T-cell (primary cell): ENCODE measurements at places on chromosomes 5 and 9.
A peak's percentile ranks its signal among the peaks of the same experiment; 100 is the strongest.

DNA sequence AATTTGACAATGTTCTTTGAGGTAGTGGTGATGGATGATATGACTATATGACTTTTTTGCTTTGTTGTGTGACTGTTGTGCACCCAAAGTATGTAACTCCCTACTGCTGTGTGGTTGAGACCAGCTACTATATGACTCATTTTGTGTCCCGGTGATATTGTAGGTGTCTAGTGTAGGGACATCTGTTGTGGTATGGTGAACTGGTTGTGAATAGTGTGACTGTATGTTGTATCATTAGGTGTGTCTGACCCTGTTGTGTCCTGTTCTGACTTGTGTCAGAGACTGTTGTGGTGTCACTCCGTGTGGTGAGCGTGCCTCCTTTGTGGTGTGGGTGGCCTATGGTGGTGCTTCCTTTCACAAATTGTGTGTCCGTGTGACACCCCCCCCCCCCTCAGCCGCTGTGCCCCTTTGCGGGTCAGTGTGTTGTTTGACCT is 11.2 kb upstream of the CXXC5 start:
- DNase-seq, result no peak

GRCh38 chr5:61137835-61138234 is 24.4 kb downstream of the SMIM15 start:
- no peak for DNase-seq

- no peak for DNase-seq
Observed at GRCh38 chr9:137491735-137492432, 32.8 kb upstream of the NSMF start.

- no peak for DNase-seq
Observed at GRCh38 chr9:36738318-36738976, 165.8 kb downstream of the MELK start.

- peak; percentile 58 for DNase-seq
Observed at GRCh38 chr9:7976167-7976755, 176.7 kb upstream of the DMAC1 start.

- DNase-seq, result no peak
Observed at GRCh38 chr5:142540922-142541422, 144.9 kb downstream of the FGF1 start.

DNA sequence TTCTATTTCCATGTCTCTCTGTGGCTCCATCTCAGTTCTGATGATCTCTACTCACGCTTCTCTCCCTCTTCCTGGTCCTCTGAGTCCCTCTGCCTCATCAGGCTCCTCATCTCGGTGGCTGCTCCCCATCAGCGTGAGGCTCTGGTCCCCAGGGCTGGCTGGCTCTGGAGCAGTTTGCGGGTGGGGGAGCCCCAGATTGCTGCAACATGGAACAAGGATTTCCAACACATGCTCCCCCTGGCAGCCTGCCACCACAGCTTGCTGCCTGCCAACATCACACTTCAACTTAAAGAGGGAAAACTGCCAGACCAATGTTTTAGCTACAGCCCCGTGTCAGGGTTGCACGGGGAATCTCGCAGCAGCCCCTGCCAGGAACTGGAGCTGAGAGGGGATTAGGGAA is 77.2 kb upstream of the NEK6 start:
- DNase-seq, result no peak

GRCh38 chr9:126424511-126424910 is 97.9 kb downstream of the MVB12B start:
- DNase-seq, result no peak

DNA sequence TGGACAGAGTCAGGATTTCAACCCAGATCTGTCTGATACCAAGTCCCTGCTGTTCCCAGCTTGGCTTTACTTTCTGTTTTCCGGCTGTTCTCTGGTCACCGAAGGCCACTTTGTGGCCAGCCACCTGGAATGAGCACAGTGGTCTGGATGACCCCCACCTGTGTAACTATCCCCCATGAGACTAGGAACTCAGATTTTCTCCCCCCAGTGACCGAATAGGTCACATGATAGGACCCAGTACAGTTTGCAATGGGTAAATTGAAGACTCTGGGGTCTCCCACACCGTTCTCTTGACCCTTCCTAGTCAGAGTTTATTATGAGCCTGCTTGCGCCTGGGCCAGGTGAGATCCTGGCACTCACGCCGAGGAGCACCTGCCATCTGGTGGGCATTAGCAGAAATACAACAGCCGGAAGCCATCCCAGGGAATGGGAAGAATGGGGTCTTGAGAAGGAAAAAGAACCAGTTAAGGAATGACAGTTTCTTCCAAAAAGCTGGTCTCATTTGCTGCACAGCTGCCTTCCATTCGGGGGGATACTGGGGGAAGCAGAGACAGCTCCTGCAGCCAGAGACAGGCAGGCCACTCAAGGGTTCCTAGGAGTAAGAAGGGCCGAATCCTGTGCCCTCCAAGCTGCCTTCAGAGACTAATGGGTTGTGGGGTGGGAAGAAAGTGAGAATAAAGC is 7.1 kb downstream of the PHYHD1 start:
- DNase-seq, result no peak

GRCh38 chr5:151719228-151720000 is 32.7 kb upstream of the SPARC start:
- no peak for DNase-seq

- no peak for DNase-seq
Observed at GRCh38 chr5:141876628-141877355, 1.4 kb downstream of the PCDH1 start.

DNA sequence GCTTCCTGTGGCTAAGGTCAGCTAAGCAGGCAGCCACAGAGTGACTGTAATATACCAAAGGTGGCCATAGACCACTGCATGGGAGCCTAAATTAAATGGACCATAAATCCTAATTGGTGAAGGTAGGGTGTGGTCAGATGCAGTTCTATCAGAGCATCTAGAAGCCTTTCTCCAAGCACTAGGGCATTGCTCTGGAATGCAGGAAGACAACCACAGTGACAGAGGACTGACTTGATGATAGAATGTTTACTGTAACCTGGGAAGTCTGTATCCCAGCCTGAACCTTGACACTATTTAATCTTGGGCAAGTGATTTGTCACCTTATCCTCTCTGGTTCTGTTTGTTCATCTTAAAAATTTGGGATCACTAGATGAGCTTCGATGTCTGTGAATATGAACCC is 2.3 kb downstream of the FBXO38 start:
- DNase-seq, result no peak

DNA sequence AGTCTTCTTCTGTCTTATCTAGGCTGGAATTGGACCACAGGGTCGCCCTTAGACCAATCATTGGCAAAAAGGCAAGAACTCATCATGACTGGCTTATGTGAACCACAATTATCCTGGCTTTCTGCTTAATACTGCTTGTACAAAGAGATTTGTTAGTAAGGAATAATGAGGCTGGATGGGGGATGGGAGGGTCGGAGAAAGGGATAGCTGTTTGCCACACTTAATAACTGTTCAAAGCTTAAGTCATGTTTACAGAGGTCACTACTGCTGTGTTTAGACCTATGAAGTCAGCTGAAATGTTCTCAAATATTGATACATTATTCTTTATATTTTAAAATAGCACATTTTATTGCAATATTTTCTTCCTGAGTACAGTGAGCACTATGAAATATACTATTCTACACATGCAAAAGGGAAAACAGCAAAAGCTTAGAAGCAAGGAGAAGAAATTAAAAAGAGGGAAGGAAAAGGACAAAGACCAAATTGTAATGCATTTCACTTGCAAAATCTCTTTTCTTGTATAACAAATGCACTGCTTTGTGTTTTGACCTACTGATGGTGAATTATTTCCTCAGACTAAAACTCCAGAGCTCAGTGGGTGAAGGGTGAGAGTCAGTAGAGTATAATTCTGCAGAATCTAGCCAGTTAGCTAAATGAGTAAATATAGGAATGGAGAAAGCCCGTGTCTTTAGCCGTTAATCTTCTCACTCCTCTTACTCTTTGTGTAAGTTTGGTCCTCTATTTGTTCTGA is 404.9 kb upstream of the ZNF608 start:
- DNase-seq, result no peak

DNA sequence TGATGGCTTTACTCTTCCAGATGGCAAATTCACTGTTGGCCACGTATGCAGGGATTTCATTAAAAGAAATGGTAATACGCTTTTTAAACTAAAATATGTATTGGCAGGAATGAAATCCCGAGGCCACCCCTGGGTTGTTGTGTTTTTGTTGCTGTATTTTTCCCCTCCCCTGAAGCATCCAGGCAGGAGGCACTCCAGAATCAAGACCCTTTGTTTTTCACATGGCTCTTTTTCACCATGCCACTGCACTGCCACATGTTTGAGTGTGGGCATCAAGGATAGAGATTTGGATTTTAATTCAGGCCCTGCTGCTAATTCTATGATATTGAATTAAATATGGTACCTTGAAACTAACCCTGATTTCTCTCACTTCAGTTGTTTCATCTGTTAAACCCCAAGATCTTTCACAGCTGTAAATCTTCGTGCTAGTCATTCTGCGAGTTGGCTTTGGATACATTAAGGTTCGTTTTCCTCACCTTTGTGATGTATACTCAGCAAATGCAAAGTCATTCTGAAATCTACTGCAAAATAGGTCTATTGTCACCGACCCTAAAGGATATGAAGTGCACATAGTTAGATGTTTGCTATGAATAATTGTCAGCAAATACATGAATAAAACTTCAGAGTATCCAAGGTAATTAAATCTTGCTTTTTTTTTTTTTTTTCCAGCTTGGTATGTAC is 533.4 kb downstream of the PTPRD start:
- DNase-seq, result no peak

GRCh38 chr5:15640116-15640515 is 140.1 kb downstream of the FBXL7 start:
- DNase-seq, result no peak

DNA sequence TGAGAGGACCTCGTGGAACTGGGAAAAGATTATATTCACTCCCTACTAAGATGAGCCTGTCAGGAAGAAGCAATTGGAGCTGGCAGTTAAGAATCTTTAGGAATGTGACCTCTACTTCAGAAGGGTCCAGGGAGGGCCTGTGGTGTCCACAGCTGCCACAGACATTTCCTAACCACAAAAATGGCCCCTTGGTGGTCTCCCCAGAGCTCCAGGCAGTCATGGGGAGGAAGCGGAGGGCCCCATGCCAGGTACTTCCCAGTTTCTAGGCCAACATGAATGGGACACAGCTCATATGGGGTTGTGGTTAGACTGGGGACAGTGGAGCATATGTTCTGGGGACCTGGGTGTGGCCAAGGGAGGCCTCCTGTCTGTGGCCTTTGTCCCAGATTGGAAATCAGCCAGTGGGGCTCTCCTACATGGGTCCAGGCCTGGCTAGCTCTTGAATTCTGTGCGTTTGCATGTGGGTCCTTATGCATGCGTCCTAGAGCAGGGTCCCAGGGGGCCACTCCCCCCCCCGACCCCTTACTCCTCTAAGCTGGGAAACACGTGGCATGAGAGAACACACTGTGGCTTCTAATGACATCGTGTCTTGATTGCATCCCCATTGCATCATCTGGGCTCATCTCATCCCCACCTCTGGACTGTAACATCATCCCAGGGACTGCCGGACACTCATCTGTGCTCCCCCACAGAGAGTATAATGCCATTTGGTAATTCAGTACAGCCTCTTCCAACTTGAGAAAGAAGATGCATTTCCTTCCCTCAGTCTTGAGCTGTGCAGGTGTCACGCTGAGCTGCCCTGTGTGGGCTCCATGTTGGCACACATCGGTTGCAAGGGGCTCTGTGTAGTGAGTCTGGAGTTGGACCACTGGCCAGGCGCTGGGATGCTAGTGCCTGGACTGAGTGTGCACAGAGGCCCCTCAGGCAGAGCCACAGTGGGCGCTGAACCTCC is 31.3 kb downstream of the IRF1 start:
- no peak for DNase-seq

DNA sequence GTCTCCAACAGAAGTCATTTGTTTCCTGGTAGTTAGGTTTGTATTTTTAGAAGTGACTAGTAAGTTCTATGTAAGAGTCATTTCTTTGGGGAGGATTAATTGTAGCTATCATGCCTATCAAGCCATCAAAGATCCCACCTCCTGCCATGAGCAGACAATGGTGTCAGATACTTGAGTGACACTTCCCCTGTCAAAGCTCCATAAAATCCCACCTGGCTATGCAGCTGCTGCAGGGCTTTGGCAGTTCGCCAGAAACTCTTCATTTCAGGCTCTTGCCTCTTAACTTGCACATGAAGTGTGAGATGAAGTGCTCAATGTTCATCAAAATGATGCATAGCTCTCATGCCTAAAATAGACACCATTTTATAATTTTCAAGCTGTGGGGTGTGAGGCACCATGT is 312.1 kb downstream of the CDH12 start:
- DNase-seq, result no peak

GRCh38 chr5:38925154-38925925 is 79.5 kb downstream of the OSMR start:
- no peak for DNase-seq

- no peak for DNase-seq
Observed at GRCh38 chr9:694092-694402, 147.4 kb upstream of the DMRT1 start.

DNA sequence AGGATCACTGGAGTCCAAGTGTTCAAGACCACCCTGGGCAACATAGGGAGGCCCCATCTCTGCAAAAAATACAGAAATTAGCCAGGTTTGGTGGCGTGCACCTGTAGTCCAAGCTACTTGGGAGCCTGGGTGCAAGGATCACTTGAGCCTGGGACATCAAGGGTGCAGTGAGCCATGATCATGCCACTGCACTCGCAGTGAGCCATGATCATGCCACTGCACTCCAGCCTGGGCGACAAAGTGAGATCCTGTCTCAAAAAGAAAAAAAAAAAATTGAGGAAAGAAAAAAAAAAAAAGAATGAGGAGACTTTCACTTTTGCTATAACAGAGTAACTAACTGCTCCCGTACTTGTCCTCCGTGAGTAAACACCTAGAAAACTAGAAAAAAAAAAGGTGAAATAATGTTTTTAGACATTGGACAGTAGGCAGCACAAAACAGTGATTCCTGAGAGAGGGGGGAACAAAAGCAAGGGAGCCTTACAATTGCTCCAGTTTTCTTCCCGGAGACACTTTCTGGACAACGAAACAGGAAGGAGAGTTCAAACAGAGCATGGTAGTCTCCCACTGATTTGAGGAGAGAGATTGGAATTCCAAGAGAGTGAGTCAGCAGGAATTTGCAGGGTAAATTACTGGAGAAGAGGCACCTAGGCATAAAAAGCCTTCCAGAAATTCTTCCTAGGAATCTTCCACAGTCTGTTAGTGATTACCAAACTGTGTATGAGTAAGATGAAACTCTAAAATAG is 6.9 kb upstream of the ZBTB5 start:
- no peak for DNase-seq

DNA sequence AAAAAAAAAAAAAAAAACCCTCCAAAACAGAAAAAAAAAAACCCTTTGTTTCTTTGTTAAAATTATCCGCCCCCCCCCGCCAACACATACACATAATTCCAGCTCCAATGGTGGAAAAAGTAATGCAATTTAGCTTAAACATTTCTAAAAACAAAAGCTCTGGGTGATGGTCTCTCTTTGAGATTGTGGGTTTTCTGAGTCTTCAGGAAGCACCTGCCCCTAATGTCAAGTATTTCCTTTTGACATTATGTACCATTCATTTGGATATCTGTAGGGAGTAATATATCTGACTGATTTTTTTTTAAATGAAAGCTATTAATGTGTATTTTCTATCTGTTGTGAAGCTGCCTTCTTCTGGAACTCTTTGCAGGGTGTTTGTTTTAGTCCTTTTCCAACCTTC is 389.7 kb downstream of the TAF11L14 start:
- DNase-seq, result no peak
